ENCODE measurements at places on chromosomes 6 and 20.
A peak's percentile ranks its signal among the peaks of the same experiment; 100 is the strongest.

GRCh38 chr6:131367206-131367873 lies 205.7 kb upstream of the ARG1 start:
- DNase-seq, result no peak

GRCh38 chr20:46204594-46205186 lies 86.6 kb downstream of the CD40 start:
- DNase-seq, result no peak

GRCh38 chr6:104473021-104473429 lies 386.7 kb downstream of the HACE1 start:
- DNase-seq, result no peak

DNA sequence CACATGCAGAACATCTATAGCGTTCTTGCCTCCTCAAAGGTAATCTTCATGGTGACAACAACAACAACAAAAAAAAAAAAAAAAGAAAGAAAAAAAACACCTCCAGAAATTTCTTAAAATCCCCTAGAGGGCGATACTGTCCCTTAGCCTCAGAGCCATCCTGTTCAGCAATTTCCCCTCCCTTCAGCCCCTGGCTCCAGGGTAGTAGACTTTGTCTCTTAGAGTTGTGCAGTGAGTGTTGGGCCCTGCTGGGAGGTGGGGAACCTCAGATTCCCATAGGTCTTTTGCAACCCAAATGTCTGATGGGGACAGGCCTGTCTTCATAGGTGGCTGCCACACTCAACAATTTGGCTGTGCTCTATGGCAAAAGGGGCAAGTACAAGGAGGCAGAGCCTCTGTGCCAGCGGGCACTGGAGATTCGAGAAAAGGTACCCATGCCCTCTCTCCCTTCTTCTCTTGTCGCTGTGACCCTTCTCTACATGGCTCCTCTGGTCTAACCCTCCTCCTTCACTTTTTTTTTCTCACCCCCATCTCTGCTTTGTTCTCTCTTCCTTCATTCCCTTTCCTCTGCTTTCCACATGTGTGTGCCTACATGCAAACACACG lies 6.0 kb upstream of the PTK7 start:
- peak; percentile 46 for DNase-seq

- DNase-seq, result no peak
These were observed 46.4 kb downstream of the CLVS2 start for GRCh38 chr6:123042401-123042800.

GRCh38 chr20:41411391-41411847 lies 44.8 kb upstream of the EMILIN3 start:
- peak; percentile 23 for DNase-seq

GRCh38 chr6:41783106-41783780 lies 2.7 kb downstream of the PRICKLE4 start:
- DNase-seq, result no peak

- DNase-seq, result no peak
These were observed 3.3 kb downstream of the SLC17A2 start for GRCh38 chr6:25927178-25927577.

DNA sequence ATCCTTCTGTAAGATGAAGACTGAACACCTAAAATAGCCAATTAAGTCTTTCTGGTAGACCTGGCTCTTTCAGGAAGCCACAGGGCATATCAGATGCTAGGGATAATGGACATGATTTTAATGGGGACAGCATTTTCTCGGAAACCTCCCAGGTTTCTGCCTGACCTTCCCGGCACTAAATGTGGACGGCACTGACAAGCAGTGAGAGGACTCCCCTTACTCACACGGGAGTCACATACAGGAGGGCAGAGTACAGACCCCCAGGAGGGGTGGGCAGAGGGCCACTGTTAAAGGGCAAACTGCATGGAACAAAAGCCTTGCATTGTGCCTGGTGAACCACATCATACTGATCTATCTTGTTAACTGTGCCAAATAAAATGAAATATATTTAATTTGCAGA lies 19.9 kb downstream of the PSMG4 start:
- no peak for DNase-seq

DNA sequence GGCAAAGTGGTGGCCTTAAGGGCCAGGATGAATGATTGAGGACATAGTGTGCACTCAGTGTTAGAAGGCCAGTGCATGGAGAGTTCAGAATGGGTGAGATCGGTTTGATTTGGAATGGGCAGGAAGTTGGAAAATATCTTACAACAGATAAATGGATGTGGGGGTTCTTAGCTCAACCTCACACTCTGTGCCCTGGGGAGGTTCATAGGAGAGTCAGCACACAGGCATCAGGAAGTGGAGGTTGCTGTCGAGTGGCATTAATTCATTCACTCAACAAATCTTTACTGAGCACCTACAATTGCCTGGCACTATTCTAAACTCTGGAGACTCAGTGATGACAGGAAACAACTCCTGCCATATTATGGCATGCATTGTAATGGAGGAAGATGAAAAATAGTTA lies 313.7 kb upstream of the SUPT3H start:
- no peak for DNase-seq

DNA sequence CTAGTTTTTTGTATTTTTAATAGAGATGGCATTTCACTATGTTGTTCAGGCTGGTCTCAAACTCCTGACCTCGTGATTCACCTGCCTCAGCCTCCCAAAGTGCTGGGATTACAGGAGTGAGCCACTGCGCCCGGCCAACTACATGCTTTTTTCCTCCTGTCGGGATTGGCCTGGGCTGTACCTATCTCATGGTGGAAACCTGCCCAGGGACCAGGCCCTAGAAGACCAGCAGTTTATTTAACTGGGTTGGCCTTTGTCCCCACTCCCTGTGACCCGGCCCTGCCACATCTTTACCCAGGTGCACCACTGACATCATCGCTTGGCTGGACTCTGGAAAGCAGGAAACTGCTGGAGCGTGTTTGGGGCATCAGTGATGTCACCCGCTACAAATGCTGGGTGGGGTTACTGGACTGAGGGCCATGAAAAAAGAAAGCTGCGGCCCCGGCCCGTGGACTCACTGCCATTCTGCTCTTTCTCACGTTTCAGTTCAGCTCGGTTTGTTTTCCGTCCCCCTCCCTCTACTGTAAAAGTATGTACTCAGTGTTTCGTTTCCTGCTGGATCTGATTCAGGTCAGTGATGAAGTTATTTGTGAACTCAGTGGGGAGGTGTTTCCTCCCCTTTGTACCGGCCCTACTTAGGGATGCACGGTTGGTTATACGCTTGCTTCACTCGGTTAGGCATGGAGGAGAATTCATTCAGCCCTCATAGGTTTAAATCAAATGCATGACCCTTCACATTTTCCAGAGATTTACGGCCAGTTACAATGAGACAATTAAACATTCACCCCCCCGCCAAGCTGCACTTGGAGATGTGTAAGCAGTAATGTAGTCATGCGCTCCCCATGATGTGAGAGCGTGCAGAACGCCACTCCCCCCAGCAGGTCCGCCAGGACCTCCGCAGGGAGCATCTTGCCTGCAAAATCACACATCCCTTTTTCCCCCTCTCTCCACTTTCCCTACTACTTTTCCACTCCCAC lies 179.3 kb downstream of the MTHFD1L start:
- DNase-seq, result no peak

- no peak for DNase-seq
These were observed 435.5 kb upstream of the NRSN1 start for GRCh38 chr6:23690453-23691049.

GRCh38 chr6:138107752-138108592 lies 753 bp upstream of the PERP start:
- peak; percentile 34 for DNase-seq

GRCh38 chr20:49395183-49395582 lies 87.3 kb downstream of the KCNB1 start:
- no peak for DNase-seq

GRCh38 chr6:68778356-68779020 lies 143.4 kb downstream of the ADGRB3 start:
- peak; percentile 55 for DNase-seq

DNA sequence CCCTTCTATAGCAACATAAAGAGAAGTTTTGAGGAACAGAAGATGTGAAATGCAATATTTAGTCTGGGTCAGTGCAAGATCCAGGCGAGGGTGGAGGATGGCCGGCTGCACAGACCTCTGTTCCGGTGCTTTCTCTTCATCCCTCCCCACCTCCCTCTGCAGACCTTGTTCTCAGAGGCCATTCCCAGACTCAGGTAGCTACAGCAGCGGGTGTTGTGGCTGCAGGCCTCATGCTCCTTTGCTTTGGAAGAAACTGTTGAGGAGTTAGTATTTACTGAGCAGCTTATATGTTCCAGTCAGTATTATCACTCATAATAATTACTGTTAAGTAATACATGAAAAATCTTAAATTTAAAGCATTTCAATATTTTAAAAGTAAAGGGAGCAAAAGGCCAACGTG lies 1.7 kb downstream of the BTN3A3 start:
- no peak for DNase-seq

Measured in RPMI8226 (cell line).